Liver (tissue), 10 donors: ENCODE measurements at places on chromosomes 3 and 15. TPM values are rescaled to one million over a fixed set of nuclear protein-coding genes. Genes with fewer than 3 reads are reported as not detected.

DNA sequence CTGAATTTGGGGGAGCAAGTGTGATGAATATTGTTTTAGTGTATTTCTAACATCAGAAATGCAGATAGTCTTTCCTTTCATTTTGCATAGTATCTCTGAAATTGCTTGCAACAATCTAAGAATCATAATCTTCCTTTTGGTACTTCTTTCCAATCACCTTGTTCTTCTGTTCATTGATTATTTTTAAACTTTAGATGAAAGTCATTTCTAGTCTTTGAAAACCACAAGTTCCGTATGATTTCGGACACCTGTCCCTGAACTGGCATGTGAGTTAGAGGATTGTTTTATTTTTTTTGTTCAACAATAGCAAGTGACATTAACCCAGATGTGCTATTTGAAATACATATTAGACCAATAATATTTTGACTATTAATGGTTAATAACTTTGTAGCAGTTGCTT lies 329.7 kb downstream of the UNC13C start:
- no peaks in the 10 kb centered on the region for H3K4me1 ChIP-seq
- no peak overlapping the region for H3K4me3 ChIP-seq
- H3K27ac ChIP-seq = no peak overlapping the region
- no peaks in the 10 kb centered on the region for H3K36me3 ChIP-seq
- no peak for DNase-seq

- peaks cover 18% of the 10 kb centered on the region for H3K27me3 ChIP-seq
- no peak overlapping the region for H3K4me3 ChIP-seq
- no peak for DNase-seq
- no peak overlapping the region for H3K27ac ChIP-seq
Measured at GRCh38 chr15:67828278-67828968, 3.1 kb downstream of the SKOR1 start.

- no peaks in the 10 kb centered on the region for H3K27me3 ChIP-seq
- no peak for DNase-seq
- H3K36me3 ChIP-seq = no peaks in the 10 kb centered on the region
- H3K27ac ChIP-seq = no peak overlapping the region
Measured at GRCh38 chr3:53137835-53138446, 7.7 kb upstream of the RFT1 start.

DNA sequence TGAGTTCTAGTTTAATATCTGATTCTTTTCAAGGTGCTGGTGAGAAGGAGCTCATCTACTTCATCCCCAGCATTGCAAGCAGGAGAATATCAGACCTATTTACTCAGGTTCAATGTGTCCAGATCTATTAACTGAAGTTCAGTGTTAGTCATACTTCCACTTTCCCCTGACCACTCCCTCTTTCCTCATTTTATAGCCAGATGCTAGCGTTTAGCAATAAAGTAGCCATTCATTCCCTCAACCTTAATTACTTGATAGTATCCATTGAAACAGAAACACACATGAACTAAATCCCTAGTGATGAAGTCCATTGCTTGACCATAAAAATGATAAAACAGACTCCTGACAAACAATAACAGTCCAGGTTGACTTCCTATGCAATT lies 60.0 kb downstream of the RPL22L1 start:
- no peaks in the 10 kb centered on the region for H3K36me3 ChIP-seq
- DNase-seq = no peak
- no peak overlapping the region for H3K27ac ChIP-seq
- H3K4me1 ChIP-seq = no peaks in the 10 kb centered on the region
- no peaks in the 10 kb centered on the region for H3K27me3 ChIP-seq

DNA sequence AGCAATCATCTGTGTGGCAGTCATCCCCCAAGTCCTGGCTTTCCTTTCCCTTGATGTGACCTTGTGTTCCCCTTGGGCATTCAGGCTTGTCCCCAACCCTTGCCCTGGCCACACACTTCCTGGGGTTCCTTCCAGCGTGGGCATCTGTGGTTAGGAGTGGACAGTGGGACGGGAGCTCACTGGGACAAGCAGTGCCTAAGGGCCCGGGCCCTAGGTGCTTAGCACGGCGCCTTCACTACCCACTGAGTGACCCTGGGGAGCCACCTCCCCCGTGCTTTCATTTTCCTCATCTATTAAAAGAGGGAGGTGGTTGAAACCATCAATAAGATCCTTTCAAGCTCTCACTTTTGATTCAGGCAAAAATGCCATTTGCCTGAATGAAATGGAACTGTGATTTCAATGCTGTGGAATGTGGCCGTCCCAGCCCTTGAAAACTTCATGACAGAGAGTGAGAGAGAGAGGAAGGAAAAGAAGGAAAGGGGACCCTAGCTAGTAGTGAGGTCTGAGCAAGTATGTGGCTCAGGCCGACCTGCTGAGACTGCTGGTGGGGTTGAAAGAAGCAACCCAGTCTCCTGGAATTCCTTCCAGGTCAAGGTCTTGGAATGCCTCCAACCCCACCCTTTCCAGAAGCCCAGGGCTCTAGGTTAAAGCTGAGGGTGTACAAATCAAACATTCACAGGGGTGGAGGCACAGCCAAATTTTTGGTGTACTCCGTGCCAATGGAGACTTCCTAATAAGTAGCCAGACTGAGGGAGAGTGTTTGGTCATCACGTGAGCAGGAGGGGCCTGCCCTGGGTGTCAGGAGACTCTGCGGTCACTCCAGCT lies 302.9 kb downstream of the TLE3 start:
- H3K4me3 ChIP-seq = no peak overlapping the region
- no peaks in the 10 kb centered on the region for H3K4me1 ChIP-seq
- no peak overlapping the region for H3K27ac ChIP-seq
- peaks cover 2% of the 10 kb centered on the region for H3K27me3 ChIP-seq

DNA sequence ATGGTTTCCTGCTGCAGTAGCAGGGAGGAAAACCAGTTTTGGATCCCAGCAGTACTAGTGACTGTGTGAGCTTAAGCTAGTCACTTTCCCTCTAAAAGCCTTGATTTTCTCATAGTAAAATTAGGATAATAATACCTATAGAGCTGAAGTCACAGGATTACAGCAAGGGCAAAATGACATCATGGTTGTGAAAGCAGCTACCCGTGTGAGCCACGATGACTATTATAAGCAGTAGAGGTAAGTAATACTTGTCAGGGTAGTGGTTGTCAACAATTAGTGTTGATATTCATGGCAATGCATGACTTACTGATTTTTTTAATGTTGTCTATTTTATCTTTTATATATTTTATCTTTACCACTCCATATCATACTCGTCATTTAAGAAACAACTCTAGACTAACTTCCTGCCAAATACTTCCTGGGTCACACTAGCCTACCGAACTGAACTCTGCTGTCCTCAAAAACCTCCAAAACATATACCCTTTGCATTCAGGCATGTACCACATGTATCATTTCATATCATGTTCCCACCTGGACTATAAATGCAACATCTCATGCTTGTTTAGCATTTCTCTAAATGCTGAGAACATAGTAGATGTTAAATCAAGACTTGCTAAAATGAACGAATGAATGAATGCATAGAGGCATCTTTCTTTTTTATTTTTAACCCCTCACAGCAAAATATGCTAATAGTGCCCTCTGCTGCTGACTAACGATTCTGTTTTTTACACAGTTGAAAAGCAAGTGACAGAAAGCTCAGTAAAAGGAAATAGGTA lies 172.6 kb downstream of the P3H2 start:
- H3K4me1 ChIP-seq = peaks cover 6% of the 10 kb centered on the region
- H3K27me3 ChIP-seq = no peaks in the 10 kb centered on the region
- no peak overlapping the region for H3K4me3 ChIP-seq
- no peak for DNase-seq
- H3K36me3 ChIP-seq = no peaks in the 10 kb centered on the region
- H3K27ac ChIP-seq = no peak overlapping the region

DNA sequence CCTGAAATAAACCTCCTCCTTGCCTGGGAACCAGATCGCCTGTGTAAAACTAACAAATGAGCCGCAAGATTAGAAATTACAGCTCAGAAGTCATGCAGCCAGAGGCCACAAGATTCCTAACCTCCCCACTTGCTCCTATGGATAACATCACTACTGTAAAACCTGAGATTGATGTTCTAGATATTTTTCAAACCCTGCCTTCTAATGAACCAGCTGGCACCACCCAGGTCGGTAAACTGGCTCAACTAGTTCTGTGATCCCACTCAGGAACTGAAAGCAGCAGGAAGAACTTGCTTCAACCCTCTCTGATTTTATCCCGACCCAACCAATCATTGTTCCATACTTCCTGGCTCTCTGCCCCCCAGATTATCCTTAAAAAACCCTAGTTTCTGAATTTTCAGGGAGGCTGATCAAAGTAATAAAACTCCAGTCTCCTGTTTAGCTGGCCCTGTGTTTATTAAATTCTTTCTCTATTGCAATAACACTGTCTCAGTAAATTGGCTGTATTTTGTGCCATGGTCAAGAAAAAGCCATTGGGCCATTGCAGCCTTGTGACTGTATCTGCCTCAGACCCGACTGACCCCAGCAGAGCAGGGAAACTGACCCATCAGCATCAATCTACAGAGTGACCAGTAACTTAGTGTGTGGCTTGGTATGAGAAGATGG lies 98.9 kb downstream of the RPLP1 start:
- H3K36me3 ChIP-seq = no peaks in the 10 kb centered on the region
- DNase-seq = no peak
- H3K4me1 ChIP-seq = peaks cover 24% of the 10 kb centered on the region
- no peaks in the 10 kb centered on the region for H3K27me3 ChIP-seq
- H3K4me3 ChIP-seq = no peak overlapping the region

- DNase-seq = no peak
- peak overlapping the region; percentile 55 for H3K4me3 ChIP-seq
- H3K4me1 ChIP-seq = peaks cover 3% of the 10 kb centered on the region
- peak overlapping the region; percentile 74 for H3K27ac ChIP-seq
Measured at GRCh38 chr3:9730657-9731205, 804 bp upstream of the BRPF1 start.

GRCh38 chr15:65198571-65198970 lies 12.7 kb downstream of the CILP start:
- no peaks in the 10 kb centered on the region for H3K27me3 ChIP-seq
- no peak overlapping the region for H3K4me3 ChIP-seq
- no peak for DNase-seq
- H3K27ac ChIP-seq = no peak overlapping the region
- no peaks in the 10 kb centered on the region for H3K4me1 ChIP-seq

The NKTR gene
- 28.5 TPM for total RNA-seq

The HCN4 gene
- total RNA-seq = not detected

The PPP2R3A gene
- total RNA-seq = 3.3 TPM
